ENCODE measurements at places on chromosomes 6 and 20.

DNA sequence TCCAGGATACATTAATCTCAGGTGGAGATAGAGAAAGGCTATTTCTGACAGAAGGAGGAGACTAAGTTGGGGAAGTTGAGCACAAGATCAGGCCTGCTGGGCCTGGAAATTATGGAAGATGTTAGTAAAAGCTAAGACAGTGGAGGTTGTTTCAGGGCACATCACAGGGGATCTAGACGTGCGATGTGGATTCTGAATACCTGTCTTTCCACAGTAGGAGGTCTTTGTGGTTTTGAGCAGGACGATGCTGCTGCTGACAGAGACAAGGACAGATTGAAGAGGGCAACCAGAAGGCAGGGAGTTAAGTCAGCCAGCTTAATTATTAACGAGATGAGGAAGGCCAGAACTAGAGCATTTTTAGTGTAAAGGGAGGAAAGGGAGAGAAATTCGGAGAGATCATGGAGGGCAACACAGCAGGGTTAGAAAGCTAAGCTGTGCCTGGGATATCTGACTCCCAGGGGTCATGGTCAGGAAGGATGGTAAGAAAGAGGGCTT, 384.9 kb downstream of the MAFB start:
- DNase-seq = no peak

GRCh38 chr6:156161471-156161870, 615.7 kb upstream of the ARID1B start:
- DNase-seq = no peak

DNA sequence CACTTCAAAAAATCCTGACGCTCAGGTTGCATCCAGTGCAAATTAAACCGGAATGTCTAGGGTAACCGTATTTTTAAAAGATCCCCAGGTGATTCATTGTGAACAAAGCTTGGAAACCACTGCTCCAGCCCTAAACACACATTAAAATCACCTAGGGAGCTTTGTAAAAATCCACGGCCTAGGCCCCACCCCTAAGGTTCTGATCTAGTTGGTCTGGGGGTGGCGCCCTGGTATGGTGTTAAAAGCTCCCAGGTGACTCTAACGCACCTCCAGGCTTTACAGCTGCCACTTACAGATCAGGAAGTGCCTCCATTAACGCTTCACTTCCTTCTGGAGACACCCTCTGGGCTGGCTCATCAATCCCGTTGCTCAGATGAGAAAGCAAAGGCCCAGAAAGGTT, 92.2 kb downstream of the GRM4 start:
- DNase-seq = no peak

GRCh38 chr20:55685841-55686240, 319.5 kb downstream of the CBLN4 start:
- DNase-seq = no peak

- DNase-seq = no peak
Observed at GRCh38 chr20:42734660-42735368, 454.9 kb downstream of the PTPRT start.

- DNase-seq = no peak
Observed at GRCh38 chr6:25035512-25036435, 100.0 kb upstream of the RIPOR2 start.

DNA sequence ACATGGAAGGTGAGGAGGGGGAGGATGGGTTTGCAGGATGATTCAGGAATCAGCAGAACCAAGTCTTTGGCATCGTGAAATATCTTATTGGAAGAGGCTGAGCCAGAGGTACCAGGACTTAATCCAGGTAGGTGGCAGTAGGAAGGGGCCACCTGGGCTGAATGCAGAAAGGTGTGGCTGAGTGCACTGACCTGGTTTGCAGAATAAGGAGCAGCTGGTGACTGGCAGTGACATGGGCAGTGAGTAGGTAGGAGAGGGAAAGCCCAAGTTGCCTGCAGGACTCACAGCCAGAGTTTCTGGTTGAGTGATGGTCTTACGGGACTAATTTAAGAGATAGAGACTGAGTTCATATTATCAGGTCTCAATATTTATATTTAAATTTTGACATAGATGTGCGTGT, 1.1 kb upstream of the PBOV1 start:
- no peak for DNase-seq

DNA sequence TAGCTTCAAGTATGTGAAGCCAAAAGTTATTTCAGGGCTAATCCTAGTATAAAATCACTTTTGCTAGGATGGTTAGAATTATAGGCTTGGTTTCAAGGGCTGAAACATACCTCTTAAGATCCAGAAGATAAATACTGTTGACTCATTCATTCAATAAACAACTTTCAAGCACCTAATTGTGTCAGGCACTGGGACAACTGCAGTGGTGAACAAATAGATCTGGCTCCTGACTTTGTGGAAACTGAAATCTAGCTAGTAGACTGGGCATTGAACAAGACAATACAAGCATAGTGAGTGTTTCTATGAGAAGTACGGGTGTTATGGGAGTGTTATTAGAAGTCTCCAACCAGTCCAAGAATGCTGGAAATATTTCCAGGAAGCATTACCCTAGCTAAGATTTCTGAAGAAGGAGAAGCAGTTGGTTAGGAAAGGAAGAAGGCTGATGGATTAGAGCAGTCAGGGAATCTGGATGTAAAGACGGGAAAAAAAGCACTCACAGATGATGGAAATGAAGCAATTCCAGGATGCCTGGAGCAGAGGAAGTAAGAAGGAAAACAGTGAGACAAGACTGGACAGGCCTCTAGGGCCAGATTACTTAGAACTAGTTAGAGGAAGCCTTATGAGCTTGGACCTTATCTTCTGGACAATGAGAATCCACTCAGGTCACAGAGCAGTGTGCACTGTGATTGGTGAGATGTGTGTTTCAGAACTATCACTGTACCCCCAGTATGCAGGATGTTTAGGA, 132.6 kb upstream of the RAB32 start:
- DNase-seq = no peak

GRCh38 chr6:124330197-124330596, 526.5 kb downstream of the NKAIN2 start:
- DNase-seq = no peak

- no peak for DNase-seq
Observed at GRCh38 chr6:112203577-112204349, 50.6 kb downstream of the LAMA4 start.

Measured in stimulated activated CD8-positive, alpha-beta memory T cell treated with anti-CD3 and anti-CD28 coated beads, Interleukin-2, amount 100 ng/mL, for 1 hour (primary cell).